ENCODE measurements at places on chromosomes 3 and 15.

GRCh38 chr3:10645800-10646199 lies 140.4 kb upstream of the ATP2B2 start:
- DNase-seq: no peak

- no peak for DNase-seq
Observed at GRCh38 chr3:79835701-79836100, 67.9 kb upstream of the ROBO1 start.

DNA sequence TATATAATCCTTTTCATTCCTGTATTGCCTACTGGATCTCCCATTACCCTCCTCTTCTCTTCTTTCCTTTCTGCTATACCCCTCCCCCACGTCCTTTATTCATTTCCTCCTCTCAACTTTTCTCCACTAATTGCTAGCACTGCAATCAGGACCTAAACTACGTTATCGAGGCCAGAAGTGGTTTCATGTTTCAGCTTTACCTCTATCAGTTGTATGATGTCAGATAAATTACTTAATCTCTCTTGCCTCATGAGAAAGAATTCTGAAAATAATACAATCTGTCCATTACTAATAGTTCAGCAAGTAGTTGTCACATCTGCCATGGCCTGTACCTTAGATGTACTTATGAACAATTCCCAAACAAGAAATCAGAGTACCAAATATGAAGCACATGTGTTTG lies 10.6 kb downstream of the POPDC2 start:
- no peak for DNase-seq

DNA sequence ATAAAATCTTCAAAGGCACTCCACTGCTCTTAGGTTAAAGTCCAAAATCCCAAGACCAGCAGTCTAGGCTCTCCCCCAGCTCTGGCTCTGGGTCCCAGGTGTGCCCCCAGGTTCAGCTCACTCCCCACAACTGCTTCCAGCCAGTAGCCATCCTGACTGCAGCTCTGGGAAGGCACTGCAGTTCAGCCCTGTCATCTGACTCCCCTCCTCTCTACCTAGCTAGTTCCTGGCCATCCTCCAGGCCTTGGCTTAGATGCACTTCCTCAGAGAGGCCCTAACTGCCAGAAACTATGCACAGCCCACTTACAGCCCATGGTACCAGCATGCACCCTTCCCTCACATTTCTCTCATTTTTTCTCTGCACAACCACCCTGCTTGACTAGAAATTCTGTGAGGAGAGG lies 25.5 kb downstream of the TBC1D2B start:
- no peak for DNase-seq

DNA sequence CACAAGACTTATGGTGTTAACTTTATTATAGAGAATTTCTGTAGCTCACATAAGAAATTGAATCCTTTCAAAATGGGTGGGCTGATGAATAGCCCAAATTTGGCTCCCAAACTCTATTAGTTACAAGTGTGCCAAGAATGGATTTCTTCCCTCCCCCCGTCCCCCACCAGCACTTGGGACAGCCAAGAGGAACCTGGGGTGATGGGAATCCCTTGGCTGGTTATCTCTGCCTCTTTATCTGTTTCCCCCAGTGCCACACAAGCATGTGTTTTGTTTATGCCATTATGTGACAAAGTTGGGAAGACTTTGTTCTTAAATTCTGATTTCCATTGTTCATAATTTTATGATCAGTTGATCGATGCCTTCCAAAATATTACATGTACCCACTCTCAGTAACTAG lies 28.3 kb downstream of the CMSS1 start:
- DNase-seq: no peak

GRCh38 chr15:67138891-67139855 lies 73.8 kb downstream of the SMAD3 start:
- DNase-seq: no peak
